ENCODE measurements at places on chromosomes 2 and 18.

DNA sequence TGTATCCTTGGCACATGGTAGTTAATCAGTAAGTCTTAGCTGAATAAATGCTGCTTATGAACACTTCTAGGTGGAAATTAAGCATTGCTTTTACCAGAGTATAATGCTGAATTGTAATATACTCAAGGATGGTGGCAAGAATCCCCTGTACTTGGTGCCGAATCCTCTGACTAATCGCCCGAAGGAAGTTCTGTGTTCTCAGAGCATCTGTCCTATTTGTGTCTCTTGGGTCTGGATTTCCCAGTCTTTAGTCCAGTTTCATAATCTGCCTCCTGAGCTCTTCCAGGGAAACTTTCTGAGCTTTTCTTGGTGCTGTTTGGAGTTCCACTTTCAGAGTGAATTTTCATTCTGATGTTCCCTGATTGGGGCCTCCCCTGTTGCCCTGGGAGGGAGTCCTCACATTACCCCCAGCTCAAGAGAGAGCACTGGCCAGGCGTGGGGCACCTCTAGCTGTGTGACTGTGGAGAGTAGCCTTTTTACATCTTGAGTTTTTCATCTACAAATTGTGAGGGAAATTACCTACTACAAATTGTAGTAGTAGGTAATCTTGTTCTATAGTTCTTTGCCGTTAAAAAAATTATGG is 144.9 kb downstream of the LTBP1 start:
- DNase-seq, result no peak

DNA sequence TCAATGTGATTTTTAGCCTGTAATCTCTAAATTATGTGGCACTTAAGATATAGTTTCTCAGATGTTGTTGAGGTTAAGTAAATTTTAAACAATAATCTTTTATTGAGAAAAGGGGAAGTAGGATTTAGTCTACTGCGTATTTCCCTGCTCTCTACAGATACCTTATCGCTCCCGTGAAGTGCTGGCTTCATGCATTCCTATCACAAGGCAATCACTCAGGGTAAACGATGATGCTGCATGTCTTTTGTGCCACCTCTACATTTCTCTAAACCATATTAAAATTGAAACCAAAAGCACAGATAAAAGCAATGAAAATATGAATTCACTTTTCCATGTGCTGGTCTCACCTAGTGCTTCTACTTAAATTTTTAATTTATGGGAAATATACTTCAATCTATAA is 14.4 kb upstream of the RPE start:
- no peak for DNase-seq

- no peak for DNase-seq
Measured at GRCh38 chr2:128276878-128277675, 41.6 kb downstream of the HS6ST1 start.

DNA sequence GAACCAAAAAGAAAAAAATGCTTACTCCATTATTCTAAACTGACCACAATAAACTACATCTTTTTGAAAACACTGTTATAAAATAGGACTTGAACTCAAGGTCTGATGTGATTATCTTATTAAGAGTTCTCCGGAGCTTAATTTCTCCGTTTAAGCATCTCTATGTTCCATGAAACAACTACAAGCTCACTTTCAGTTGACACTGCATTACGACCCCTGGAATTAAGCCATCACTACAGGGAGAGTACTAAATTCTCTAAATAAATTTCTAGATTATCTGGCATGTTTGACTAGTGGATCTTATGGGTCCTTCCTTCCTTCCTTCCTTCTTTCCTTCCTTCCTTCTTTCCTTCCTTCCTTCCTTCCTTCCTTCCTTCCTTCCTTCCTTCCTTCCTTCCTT is 249.0 kb downstream of the IKZF2 start:
- no peak for DNase-seq

DNA sequence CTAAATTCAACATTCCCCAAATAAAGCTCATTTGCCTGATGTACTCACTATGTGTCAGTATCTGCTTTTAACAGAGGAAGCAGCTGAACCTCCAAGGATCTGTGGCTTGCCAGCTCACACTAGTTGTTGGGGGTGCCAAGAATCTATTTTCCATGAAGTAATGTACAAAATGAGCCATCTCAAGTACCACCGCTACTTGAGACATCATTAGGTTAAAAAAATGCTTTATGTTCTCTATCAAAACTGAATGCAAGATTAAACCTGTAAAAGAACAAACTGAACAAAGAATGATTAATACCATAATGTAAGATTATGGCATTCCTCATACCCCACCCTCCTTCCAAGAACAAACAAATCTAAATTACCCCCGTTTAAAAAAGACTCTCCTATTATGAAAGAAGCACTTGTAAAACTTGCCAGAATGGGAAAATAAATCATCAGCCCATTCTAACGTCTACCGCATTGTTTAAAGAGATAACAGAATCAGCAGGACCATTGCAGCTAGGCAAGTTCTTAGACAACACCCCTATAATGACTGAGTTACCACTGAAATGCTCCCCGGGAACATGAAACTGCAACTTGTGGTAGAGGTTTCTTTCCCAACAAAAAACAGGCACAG is 471.6 kb downstream of the DLGAP1 start:
- DNase-seq, result no peak

- no peak for DNase-seq
Measured at GRCh38 chr2:52084759-52085158, 1052.8 kb upstream of the NRXN1 start.

- DNase-seq, result no peak
Measured at GRCh38 chr2:139514951-139515350, 734.8 kb upstream of the NXPH2 start.

GRCh38 chr2:35978218-35978617 is 377.4 kb upstream of the CRIM1 start:
- no peak for DNase-seq

GRCh38 chr2:106332054-106332453 is 136.2 kb downstream of the RGPD3 start:
- DNase-seq, result no peak
